ENCODE measurements at places on chromosomes 3 and 15.

GRCh38 chr3:60126511-60127304 lies 1076.9 kb upstream of the CFAP20DC start:
- DNase-seq = no peak

GRCh38 chr3:124928333-124929202 lies 6.0 kb downstream of the MUC13 start:
- DNase-seq = peak; percentile 57

DNA sequence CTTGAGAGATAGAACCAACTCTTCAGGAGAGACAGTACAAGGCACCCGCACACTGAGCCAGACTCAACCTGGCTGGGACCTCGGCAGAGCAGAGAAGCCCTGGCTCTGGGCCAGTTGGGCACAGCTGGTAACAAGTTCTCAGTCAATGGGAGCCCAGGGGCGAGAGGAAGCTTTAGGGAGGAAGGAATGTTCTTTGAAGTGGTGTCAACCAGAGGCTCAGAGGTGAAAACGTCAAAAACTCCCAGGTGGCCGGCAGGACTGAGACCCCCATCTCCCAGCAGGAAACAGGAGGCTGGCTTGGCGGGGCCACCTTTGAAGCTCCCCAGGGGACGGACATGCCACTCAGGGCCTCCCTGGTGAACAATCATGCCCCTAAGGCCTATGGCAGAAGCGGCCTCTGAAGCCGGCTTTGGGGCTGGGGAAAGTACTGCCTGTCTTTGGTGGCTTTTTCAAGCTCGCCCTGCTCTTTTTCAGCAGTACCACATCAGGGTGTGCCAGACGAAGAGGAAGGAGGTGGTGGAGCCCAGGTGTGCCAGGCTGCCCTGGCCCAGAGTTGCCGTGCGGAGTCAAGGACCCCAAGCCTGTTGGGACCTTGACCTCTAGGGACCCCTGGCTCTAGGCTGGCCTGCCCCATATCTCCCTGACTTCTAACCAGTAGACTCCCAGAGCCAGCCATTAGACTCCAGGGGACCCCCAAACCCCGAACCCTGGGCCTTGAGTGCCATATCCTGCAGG lies 16.7 kb upstream of the TBC1D21 start:
- peak; percentile 10 for DNase-seq

- DNase-seq = no peak
Measured at GRCh38 chr15:86317384-86317740, 237.7 kb downstream of the AGBL1 start.

GRCh38 chr3:8552223-8552762 lies 50.7 kb downstream of the LMCD1 start:
- no peak for DNase-seq

DNA sequence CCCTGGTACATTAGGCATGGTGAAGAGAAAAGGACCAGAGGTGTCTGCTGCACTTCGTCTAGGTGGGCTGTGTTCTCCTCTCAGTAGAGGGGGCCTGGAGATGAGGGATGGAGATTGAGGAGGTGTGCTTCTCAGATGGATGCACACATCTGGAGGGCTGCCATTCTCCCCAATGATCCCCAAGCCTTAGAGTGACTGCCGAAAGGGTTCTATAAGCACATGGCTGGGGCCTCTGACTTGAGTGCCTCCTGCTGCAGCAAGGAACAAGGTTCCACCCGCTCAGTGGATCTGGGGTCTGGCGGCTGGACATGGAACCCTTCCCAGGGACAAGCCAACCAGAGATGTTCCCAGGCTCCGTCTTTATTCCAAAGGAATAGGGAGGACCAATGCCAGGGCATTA lies 66.8 kb downstream of the CPN2 start:
- DNase-seq = no peak

DNA sequence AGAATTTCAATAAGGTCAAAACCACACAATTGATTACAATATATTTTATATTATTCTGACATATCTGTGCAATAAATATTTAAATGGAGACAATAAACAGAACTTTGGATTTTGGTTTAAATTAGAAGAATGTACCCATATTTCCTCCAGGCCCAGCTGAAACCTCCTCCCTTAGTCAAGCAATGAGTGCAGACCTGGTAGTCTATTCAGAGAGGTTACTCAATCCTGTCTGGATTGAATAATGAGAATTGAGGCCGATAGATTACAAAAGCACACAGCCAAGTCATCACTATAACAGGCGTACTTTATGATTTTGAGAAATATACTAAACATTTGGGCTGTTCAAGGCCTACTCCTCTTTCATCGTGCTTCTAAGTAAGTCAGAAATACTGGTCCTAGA lies 114.5 kb upstream of the STRIT1 start:
- DNase-seq = no peak

DNA sequence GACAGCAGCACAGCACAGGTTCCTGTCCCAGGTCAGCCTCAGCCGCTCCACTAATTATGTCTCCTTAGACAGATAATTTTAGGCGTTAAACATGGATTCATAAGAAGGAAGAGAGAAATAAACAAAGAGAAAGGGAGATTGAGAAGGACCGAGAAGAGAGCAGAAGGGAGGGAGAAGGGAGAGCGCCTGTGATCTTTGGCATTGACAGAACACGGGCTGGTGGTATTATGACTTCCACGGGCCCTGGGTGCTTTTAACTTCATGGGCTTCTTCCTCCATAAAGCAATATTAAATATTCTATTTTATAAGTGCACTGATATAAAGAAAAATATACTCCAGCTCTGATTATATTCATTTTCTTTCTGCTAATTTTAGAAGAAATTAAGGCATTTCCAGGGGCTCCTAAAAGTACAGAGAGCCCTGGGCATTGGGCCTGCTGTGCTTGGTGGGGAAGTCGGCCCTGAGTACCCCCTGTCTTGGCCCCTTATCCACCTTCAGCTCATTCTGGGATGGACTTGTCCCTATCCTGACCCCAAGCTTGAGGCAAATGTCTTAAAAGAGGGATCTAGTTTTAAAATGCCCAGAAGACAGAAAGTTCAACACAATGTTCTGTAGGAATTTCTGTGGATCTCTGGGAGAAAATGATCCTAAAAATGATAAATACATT lies 135.3 kb downstream of the MEX3B start:
- DNase-seq = no peak

- DNase-seq = no peak
Measured at GRCh38 chr3:41426485-41426884, 227.2 kb downstream of the CTNNB1 start.

DNA sequence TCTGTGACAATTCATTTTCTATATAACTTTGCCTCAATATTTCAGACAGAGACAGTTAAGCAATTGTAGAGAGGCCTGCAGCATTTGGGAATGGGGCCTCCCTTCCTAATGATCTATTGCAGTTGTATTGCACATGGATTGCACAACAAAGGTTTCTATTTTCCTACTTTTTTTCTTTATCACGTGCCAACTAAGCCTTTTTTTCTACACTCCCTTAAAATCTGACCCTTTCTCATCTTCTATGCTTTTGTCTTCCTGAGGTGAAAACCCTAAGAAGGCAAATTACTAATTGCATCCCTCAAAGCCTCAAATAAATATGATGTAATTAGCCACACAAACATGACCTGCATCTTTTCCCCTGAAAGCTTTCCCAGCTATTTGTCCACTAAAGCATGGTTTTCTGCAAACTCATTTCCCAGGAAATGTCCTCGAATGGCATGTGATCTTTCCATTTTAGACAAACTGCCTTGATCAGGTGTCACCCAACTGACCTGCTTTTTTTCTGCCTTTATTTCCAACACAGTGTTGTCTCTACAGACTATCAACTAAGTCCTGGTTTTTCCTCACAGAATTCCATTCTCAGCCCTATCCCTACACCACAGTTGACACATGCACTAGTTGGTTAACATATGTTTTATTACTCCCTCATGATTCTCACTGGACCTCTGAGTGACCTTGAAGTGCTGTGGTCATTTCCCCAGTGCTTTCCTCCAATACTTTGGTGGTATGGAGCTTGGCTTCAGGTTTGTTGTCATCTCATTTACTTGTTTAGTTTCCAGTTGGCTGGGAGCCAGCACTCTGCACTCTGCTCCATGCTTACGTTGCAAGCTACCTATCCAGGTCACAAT lies 31.9 kb upstream of the TSC22D2 start:
- peak; percentile 14 for DNase-seq

DNA sequence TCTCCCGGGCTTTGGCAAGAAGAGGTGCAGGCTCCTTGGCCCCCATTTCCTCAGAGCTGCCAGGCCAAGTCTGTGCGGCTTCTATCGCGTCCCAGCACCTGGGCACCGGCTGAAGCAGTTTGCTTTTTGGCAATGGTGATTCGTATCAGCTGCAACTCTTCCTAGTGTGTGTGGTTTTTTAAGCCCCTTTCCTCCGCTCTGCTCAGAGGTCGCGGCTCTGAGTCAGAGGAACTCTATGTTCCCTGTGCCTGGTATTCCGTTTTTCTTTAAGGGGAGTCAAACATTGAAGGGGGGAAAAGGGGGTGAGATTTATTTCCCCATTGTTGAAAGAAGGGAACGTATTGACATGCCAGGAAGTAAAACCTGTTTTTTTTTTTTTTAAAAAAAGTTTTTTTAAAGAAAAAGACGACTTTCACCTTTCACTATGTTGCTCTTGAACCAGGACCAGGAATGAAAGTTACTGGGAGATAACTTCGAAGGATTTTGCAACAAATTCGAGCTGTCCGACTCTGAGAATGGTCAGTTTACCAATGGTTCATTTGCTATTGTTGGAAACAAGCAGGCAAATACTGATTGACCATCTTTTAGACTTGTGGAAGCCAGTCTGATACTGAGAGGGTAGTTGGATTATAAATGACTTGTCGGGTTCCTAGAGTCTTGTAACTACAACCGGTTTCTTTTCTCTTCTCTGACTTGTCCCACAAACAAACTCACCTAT lies 1.1 kb downstream of the ARMC8 start:
- DNase-seq = no peak

GRCh38 chr3:64399205-64399800 lies 174.0 kb upstream of the PRICKLE2 start:
- peak; percentile 3 for DNase-seq

DNA sequence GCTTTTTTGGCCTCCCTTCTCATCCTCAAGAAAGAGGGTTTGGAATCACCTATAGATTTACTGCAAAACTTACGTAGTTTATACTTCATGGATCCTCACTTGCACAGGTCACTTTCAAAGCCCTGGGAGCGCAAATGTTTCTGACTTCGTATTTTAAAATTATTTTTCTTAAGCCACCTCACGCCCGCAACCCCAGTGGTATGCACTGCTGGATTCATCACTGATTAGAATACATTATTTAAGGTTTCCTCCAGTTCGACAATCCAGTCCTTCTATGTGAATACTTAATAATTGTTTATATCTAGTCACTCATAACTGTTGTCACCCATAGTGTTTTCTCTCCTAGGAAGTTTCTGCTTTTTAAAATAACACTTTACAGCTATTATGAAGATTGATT lies 339.9 kb downstream of the CHL1 start:
- no peak for DNase-seq

DNA sequence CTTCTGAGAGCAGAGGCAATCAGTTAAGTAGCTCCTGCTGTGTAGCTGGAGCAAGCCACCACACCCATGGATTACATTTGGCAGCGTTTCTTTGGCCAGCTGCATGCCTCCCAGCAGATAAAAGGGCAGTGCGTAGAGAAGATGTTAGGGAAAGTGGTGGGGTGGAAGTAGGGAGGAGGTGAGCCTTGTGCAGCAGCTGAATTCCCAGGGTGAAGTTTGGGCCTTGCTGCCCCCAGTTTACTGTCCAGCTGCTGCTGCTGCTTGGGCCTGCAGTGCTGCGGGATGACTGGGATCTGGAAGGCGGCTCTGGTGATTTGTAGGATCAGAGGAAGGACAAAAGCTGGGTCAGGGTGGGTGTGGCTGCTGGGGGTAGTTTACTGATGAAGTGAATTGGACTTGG lies 318.7 kb upstream of the C2CD4B start:
- no peak for DNase-seq

Data from NCI-H2029 treated with DMSO at 0.1 percent for 48 hours (cell line).